ENCODE measurements at places on chromosomes 2 and 18. TPM values are rescaled to one million over a fixed set of nuclear protein-coding genes. Genes with fewer than 3 reads are reported as not detected.

The SFT2D3 gene
- total RNA-seq = 3.9 TPM

The TNFAIP6 gene
- total RNA-seq = 37.2 TPM

The LIPG gene
- total RNA-seq = 0.17 TPM

The EPAS1 gene
- 22.7 TPM for total RNA-seq

The ANKRD30BL gene
- not detected for total RNA-seq

The LYPD1 gene
- total RNA-seq = 0.26 TPM

The RGPD3 gene
- total RNA-seq = under 0.01 TPM

The VIL1 gene
- not detected for total RNA-seq

The WDR33 gene
- 29.5 TPM for total RNA-seq

The TAF4B gene
- total RNA-seq = 1.8 TPM

The IL36RN gene
- total RNA-seq = not detected

The AQP12A gene
- total RNA-seq = not detected

The EDAR gene
- not detected for total RNA-seq

The DOK6 gene
- total RNA-seq = 9.0 TPM

The SLC11A1 gene
- 0.26 TPM for total RNA-seq

The LBX2 gene
- 3.8 TPM for total RNA-seq

The NCKAP5 gene
- 1.1 TPM for total RNA-seq

The TTC32 gene
- total RNA-seq = 8.5 TPM

The ACSL3 gene
- 106 TPM for total RNA-seq

The LINC00305 gene
- total RNA-seq = not detected

The GREB1 gene
- 0.47 TPM for total RNA-seq

The GKN1 gene
- not detected for total RNA-seq

The MROH2A gene
- total RNA-seq = not detected

The TGIF1 gene
- total RNA-seq = 80.4 TPM

The EIPR1 gene
- total RNA-seq = 22.6 TPM

The CFAP65 gene
- total RNA-seq = under 0.01 TPM

The SPP2 gene
- total RNA-seq = 0.16 TPM

The RAMP1 gene
- 2.7 TPM for total RNA-seq

The PRKD3 gene
- total RNA-seq = 44.3 TPM

The CD226 gene
- total RNA-seq = 0.34 TPM

The ARHGAP15 gene
- not detected for total RNA-seq

The CCBE1 gene
- 24.9 TPM for total RNA-seq

The SCN7A gene
- total RNA-seq = 14.3 TPM

The TMEM37 gene
- total RNA-seq = 0.32 TPM

The LGALSL gene
- total RNA-seq = 1.7 TPM

All from bronchial smooth muscle cell (primary cell).